ENCODE measurements at places on chromosomes 5 and 9. TPM values are rescaled to one million over a fixed set of nuclear protein-coding genes. Genes with fewer than 3 reads are reported as not detected.

Gene TMEM215
- total RNA-seq, result not detected

Gene PHF24
- total RNA-seq, result 1.3 TPM

Gene HMGCS1
- 35.4 TPM for total RNA-seq

Gene KIF4B
- total RNA-seq, result not detected

Gene PCDHAC2
- 0.32 TPM for total RNA-seq

DNA sequence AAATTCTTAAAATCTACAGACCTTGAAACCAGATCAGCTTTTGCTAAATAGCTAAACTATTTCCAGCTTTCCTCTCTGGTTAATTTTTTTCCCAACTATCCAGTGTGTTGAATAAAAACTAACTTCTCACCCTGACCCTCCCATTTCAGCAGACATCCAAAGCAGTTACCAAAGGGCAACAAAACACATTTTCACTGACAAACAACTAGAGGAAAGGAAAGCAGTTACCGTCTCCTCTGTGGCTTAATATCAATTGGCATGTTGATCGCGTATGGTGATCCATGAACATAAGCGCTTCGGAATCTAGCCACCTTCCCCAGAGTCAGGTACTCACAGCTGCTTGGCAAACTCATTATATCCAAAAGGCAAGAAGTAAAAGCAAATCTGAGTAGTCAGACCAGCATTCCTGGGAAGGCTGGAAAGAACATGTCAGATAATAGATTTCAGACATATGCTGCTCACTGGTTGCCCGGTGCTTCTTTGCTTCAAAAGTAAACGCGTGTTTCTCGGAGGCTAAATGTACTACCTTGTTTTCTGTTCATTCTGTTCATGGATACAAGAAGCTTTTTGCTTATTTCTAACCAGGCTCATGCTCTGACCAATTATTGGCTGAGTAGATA is 463.4 kb downstream of the PDE4D start:
- no peak for DNase-seq

DNA sequence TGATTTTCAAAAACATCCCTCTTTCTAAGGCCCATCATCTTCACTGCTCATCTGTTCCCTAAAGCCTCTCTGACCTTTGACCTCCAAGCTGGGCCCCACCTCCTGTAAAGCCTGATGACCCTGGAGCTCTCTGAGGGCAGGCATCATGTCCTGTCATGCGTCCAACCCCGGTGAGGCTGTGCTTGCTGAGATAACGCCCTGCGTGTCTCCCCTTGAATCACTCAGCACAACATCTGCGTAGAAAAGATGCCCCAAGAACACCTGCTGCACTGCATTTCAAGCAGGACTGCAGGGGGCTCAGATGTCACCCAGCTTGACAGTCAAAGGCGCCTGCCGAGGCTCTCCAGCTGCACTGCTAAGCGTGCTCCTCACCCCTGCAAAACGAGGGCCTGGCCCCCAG is 78.0 kb downstream of the OTULIN start:
- no peak for DNase-seq

DNA sequence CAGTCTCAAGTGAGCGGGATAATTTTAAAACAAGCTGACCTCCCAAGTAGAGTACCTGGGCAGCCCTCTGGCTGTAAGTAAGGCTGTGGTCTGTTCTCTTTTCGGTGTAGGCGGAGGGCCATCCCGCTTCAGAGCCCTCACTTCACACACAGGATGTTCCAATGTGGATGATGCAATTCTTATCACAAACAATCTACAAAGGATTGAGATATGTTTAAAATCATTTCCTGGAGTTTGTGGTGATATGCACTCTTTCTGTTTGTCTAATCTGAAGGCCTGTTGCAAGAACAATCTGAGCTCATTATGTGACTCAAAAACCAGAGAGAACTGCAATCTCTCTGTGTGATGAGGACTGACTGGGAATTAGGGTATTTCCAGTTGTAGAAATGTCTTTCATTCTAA is 42.5 kb downstream of the ITGA2 start:
- no peak for DNase-seq

DNA sequence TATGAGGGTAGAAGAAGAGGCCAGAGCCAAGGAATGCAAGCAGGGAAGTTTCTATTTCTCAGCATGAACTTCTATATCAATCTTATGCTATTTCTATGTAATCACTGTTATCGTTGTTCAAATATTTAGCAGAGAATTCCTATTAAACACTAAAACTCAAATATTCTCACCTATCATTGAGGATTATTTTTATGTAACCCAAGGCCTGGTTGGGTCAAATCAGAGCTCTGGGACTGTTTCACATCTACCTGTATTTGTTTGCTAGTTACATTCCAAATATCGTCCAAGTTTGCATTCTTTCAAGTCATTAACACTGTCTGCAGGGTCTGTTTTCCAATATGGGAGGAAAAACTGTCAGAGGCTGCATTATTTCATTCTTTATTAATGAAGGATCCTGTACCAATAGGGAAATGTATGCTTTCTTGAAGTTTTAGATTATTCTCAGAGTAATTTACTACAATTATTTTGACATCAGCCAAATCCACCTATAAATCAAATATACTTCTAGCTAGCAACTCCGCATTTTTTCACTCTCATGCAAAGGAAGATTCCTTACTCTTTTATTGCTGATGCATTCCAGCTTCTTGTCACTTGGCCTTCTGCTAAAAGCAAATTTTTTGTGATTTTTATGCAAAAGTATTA is 52.2 kb downstream of the LURAP1L start:
- no peak for DNase-seq

DNA sequence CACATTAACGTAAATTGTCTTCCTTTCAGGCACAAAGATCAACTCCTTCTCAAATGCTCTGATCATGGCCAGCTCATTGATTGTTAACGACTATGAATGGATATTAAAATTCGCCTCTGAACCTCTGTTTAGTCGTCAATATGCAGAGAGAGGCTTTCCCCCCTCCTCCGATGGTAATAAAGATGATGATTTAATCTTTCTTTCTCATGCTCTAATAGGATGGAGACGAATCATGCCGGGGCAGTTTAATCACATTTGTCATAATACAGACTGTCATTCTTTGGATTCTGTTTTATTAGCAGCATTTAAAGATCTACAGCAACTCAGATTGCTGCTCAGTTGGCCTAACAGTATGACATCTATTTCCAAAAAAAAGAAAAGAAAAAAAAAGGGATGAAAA is 132.9 kb downstream of the SREK1 start:
- DNase-seq, result no peak

DNA sequence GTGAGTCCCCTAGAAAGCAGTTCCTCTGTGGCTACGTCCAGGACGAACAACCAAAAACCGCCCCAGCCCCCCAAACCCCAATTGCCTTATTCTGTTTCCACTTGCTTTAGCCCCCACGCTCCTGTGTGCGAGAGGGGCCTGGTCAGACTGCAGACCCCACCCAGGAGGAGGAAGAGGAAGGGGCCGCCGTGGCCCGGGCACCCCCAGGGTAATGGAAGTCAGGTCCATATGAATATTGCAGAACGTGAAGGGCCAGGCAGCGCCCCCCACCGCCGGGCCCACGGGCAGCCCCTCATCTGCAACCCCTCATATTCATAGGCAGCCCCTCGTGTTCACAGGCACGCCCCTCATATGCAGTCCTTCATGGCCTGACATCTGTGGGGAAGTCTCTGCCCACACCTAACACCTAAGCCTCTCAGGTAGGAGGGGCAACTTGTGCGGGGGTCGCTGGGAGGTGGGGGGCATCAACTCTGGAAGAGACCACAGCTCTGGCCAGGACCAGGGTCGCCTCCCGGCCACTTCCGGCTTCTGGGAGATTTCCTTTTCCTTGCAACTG is 37.7 kb upstream of the PLEKHG4B start:
- DNase-seq, result no peak

GRCh38 chr5:176770431-176770830 is 39.9 kb upstream of the UNC5A start:
- DNase-seq, result no peak

DNA sequence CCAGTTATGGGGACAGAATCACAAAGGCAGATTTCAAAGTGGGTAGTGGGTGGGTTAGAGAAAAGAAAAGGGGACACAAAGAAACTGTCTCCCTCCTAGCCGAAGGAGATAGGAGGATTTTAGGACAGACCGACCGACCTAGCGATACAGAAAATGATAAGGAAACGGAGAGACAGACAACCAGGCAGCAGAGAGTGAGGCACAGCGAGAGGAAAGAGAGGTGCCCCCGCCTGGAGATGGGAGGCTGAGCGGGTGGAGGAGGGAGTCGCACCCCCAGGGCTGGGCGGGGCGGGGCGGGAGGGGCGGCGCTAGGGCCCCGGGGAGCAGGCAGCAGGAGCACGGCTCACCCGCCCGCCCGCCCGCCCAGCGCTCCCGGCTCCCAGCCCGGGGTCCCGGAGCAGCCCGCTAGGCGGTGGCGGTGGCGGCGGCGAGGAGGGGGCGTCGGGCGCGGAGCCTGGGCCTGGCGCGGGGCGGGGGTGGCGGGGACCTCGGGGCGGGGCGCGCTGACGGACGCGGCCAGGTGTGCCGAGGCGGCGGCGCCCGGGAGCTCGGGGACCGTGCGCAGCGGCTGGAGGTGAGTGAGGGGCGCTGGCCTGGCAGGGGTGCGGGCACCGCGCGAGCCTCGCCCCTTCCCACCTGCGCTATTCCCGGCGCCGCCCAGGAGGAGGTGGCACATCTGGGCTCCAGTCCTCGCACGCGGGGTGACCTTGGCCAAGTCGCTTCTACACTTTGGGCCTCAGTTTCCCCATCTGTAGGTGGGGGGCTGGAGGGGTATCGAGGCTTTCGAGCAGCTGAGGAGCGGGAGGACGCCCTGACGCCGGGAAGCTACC is 15.9 kb upstream of the SYNPO start:
- no peak for DNase-seq

DNA sequence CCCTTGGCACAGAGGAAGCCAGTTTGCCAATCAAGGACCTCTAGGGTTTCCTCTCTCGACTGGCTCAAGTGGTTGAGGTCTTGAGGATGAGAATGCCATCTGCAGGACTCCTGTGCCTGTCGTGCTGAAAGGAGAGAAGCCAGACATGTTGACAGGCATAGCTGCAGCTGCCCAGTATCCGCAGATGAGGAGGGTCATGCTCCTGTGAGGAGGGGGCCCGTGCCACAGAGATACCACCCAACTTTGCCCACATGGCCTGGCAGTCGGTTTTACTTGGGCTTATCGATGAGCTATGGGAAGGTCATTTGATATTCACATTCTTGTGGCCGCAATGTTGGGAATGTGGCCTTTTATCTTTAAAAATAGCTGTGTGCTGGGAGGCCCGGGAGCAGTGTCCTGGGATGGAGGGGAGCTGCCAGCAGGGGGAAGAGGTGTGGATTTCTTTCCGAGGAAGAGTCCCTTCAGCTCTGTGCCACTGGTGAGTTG is 17.4 kb downstream of the FRMPD1 start:
- DNase-seq, result no peak

DNA sequence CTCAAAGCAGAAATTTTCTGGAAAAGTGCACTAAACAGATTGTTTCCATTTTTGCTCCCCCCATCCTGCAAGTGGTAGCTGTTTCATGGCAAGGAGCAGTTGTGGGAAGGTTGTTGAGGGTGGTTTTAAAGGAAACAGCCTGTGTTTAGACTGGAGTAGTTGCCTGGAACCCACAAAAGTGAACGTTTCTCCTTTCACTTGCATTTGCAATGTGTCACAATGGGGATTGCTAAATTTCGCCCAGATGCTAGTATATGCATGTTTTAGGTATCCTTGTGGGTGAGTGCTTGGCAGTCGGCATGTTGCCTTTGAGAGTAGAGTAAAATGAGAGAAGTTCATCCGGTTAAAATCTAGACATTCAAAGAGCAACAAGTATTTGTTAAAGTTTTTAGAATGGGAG is 1099.9 kb upstream of the DMAC1 start:
- no peak for DNase-seq

DNA sequence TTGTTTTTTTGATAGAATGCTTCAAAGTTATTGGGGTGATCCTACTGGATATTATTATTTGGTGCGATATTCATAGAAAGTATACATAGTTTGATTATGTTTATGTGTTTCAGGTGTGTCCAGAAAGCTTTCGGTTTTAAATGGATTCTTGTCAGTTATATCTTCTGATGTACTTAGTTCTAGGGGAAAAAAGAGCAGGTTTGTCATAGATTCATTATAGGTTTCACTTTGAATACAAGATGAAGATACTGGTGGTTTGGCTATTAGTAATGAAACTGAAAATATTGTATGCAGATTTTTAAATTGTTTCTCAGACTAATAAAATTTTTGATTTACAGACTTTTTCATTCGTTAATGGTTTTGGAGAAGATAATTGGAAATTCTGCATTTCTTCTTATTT is 98.9 kb downstream of the MAN2A1 start:
- no peak for DNase-seq

DNA sequence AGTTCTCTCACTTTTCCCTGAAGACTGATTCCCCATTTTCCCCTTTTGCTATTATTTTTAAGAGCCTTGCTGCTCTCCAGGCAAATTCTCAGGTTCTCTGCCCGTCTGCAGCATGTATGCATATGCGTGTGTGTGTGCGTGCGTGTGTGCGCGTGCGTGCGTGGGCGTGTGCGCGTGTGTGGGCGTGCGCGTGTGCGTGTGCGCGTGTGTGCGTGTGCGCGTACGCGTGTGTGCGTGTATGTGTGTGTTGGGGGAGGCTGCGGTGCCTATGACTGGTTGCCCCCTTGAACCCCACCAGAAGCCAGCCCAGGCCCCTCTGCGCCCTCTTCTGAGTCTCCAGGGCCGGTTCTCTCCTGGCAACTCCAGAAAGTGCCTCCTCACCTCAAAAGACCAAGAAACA is 987 bp upstream of the FOXI1 start:
- no peak for DNase-seq

DNA sequence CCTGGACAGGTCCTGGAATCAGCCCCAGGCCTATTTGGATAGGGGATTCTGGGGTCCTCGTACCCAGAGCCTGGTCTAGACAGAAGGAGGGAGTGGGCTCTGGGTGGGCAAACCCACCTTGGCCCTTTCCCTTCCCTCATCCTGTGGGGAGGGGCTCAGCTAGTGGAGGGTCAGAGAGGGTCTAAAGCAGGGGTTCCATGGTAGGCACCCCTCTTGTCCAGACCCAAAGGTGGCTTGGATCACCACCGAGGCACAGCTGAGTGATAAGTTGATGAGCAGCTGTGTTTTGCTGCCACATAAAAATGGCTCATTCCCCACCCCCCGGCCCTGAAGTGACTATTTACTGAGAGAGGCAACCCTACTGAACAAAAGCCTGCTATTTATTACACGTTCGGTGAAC is 53.8 kb upstream of the KCNMB1 start:
- no peak for DNase-seq

DNA sequence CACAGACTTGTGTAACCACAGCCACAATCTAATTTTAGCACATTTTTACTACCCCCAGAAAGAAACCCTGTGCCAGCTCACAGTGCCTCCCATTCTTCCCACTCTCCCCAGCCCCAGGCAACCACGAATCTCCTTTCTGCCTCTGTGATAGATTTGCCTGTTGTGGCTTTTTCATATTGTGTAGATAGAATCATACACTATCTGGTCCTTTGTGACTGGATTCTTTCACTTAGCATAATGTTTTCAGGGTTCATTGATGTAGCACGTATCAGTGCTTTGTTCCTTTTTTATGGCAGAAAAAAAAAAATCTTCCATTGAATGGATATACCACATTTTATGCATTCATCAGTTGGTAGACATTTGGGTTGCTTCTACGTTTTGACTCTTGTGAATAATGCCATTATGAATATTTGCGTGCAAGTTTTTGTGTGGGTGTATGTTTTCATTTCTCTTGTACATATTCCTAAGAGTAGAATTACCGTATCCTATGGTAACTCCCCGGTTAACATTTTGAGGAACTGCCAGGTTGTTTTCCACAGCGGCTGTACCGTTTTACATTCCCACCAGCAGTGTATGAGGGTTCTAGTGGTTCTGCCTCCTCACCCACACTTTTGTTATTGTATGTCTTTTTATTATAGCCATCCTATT is 64.5 kb downstream of the RCL1 start:
- peak; percentile 88 for DNase-seq

GRCh38 chr5:132010989-132011621 is 353 bp downstream of the ACSL6 start:
- DNase-seq, result no peak
